ENCODE measurements at places on chromosomes 5 and 9.

DNA sequence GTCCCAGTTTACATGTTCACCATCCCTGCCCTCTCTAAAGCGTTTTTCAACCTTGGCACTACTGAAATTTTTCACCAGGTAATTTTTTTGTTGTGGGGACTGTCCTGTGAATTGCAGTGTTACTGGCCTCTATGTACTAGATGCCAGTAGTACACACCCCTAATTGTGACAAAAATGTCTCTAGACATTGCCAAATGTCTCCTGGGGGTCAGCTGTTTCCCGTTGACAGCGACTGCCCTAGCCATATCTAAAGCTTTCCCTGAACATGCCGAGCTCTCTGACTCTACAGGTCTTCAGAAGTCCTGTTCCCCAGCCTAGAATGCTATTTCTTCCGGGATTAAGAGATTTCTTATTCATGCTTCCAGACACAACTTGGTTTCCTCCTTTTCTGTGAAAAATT is 235.3 kb downstream of the ZSWIM6 start:
- DNase-seq: no peak

- no peak for DNase-seq
Measured at GRCh38 chr5:100550531-100551051, 15.4 kb downstream of the FAM174A start.

- no peak for DNase-seq
Measured at GRCh38 chr9:34065541-34065940, 16.9 kb upstream of the UBAP2 start.

- DNase-seq: no peak
Measured at GRCh38 chr5:143860211-143860610, 48.2 kb downstream of the HMHB1 start.

DNA sequence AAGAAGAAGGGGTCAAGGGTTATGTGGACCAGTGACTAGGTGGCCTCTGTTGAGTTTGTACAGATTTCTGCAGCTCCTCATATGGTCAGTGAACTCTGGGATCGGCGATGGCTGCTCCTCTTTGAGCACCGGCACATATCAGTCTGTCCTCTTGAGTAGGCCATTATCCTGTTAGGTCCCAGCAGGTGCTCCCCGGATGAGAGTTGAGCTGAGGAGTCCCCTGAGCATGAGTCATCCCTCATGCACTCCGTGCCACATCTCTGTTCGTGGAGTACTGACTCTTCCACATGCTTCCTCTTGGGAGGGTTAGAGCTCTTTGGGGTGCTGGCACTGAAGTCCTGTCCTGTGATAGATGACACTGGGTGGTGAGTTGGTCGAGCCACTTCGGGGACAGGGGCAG is 143.7 kb downstream of the PTTG1 start:
- no peak for DNase-seq

DNA sequence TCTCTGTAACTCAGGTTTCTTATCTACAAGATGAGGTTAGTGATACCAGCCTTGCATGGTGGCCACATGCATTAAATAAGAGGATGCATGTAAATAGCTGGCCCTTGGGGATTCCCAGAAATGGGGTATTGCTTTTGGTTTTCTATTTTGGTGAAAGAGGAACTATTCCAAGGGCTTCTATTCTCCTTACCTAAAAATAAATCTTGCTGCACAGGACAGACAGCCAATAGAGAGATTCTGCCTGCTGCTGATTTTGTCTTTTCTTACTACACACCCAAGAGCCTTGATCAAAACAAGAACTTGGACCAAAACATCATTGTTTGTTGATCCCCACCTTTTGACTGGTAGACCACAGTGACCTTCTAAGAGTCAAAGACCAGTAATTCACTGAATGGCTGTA is 161.8 kb downstream of the PJA2 start:
- no peak for DNase-seq

GRCh38 chr9:132268725-132269352 is 85.9 kb downstream of the SETX start:
- peak; percentile 71 for DNase-seq

- no peak for DNase-seq
Measured at GRCh38 chr5:133200256-133200655, 148.4 kb downstream of the HSPA4 start.

- DNase-seq: no peak
Measured at GRCh38 chr5:67887748-67888161, 327.8 kb upstream of the PIK3R1 start.

- DNase-seq: no peak
Measured at GRCh38 chr5:166430491-166431319, 1860.7 kb upstream of the WWC1 start.

DNA sequence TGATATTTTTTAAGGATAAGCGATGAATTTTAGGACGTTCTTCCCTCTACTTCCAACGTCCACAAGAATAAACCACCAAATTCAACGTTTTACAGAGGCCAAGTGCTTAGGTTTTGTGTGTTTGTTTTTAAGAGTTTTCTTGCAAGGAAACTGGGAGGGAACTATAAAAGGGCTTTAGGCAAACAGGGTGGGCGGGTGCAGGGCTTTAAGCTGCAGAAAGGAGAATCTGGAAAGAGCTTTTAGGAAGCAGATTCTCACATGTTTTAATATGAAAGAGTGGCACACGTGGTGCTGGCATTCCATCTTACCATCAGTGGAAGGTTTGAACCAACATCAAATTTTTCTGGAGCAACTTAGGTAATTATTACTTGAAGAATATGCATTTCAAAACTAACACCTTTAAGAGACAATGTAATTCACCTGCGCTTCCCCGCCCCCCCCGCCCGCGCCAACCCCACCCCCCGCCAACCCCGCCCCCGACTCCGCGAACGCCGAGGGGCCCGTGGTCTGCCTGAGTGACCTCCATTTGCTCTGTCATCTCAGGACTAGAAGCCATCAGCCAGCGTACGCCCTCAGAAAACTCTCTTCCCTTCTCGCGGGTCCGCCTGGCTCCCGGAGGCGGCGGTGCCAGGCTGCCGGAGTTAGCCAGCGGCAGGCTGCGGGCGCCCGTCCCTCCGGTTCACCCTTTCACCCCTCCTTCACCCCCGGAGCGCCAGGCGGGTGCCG is 911 bp upstream of the PIK3R1 start:
- no peak for DNase-seq

- DNase-seq: no peak
Measured at GRCh38 chr5:13081116-13081515, 863.4 kb downstream of the DNAH5 start.

- DNase-seq: no peak
Measured at GRCh38 chr9:90960941-90961340, 159.3 kb downstream of the SYK start.

DNA sequence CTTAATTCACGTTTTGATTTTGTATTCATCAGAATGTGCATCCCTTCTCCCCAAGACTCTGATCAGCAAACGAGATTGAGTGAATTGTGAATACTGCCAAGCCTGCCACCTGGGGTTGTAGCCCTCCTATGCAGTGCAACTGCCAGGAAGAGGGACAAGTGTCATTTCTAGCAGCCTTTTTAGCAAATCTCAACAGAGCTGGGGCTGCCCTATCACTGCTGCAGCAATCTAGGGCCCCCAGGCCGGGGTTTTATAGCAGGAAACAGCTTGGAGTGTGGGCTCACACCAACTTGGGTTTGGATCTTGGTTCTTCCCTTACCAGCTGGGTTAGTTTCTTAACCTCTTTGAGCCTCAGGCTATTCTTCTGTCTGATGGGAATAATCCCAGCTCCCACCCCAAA is 4.0 kb downstream of the CSF1R start:
- DNase-seq: no peak

DNA sequence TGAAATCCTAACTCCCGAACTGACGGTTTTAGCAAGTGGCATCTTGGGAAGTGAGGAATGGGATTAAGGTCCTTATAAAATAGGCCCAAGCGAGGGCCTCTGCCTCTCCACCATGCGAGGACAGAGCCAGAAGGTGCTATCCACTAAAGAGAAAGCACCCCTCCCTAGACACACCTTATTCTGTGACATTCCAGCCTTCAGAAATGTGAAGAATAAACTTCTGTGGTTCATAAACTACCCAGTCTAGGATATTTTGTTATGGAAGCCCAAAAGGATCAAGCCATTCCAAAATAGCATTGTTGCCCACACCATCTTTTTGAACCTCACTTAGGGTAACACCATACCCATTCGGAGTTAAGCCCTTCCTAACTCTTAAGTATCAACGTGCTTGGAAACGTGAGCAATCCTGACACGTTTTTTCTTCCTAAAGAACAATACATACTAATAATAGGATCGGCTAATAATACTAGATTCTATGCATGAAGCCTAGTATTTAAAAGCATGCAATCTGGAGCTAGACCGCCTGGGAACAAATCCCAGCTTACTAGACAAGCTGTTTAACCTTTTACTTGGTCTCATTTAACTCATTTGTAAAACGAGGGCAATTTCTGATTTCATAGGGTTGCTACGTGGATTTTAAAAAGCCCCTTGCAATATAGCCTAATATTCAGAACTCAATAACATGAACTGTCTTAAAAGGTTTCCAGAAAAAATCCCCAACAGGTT is 1.1 kb upstream of the SMC2 start:
- no peak for DNase-seq

DNA sequence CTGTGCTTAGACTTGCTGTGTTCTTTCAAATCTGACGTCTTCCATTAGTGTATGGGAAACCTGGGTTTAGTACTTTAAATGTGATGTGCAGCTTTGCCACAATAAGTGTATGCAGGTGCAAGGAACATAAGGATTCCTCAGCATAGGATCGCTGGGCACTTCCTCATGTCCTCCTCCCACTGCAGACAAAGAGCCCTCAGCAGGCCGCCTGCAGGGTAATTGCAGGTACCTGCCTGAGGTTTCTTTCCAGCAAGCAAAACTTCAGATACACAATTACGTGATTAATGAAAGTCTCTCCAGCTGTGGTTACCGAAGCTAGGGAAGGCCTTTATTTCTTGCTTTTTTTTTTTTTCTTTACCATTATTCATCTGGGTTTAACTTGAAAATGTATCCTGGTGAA is 233.1 kb downstream of the RFK start:
- no peak for DNase-seq

GRCh38 chr5:176529116-176529740 is 8.0 kb downstream of the RNF44 start:
- DNase-seq: no peak

DNA sequence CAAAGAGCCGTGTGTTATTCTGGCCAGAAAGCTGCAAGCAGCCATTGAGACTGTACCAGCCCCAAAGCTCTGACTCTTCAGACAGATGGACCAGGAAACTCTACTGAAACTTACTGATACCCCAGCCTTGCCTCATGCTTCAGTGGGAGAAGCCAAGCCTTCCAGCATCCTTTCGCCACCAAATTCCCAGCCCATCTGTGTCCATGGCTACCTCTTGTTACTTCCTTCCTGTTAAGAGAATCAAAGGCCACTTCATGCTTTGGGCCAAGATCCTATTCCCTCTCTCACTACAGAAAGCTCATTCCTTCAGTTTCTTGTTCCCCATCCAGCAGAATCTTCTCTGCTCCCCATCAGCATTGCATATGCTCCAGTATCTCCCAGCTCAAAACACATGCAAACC is 46.9 kb upstream of the FREM1 start:
- no peak for DNase-seq

DNA sequence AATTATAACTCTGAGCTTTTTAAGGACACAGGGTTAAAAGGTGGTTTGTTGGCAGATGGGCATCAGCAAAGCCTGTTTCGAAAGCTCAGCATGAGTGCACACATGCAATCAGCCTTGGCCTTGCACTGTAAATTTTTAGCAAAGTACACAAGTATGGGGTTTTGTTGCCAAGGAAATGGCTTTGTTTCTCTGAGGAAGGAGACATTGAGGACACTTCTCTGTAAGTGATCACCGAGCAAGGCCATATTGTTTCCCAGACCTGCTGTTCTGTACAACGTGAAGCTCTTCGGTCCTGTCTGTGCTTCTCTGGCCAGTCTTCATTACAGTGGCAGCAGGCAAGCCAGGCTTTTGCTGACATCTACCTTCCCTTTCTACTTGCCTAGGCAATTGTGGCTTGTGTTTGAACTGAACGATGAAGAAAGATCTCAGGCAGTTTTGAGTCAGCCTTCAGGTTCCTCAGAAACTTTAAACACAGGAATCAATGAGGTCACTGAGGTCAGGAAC is 27.9 kb upstream of the GLRX start:
- no peak for DNase-seq

DNA sequence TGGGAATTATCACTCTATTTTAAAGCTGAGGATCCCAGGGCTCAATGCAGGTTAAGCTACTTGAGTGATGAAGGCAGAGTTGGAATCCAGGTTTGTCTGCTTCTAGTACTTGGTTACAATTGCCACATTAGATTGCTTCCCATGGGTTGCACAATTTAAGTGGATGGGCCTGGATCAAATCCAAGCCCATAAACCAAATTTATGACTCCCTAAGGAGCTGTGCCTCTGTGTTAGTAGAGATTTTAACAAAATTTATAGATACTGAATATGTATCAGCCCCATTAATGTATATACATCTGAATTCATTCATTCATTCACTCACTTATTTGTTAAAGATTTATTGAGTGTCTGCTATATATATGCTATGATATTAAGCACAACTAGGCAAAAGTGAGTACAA is 332.3 kb upstream of the KLF9 start:
- no peak for DNase-seq

- no peak for DNase-seq
Measured at GRCh38 chr5:68387074-68387796, 171.7 kb downstream of the PIK3R1 start.

DNA sequence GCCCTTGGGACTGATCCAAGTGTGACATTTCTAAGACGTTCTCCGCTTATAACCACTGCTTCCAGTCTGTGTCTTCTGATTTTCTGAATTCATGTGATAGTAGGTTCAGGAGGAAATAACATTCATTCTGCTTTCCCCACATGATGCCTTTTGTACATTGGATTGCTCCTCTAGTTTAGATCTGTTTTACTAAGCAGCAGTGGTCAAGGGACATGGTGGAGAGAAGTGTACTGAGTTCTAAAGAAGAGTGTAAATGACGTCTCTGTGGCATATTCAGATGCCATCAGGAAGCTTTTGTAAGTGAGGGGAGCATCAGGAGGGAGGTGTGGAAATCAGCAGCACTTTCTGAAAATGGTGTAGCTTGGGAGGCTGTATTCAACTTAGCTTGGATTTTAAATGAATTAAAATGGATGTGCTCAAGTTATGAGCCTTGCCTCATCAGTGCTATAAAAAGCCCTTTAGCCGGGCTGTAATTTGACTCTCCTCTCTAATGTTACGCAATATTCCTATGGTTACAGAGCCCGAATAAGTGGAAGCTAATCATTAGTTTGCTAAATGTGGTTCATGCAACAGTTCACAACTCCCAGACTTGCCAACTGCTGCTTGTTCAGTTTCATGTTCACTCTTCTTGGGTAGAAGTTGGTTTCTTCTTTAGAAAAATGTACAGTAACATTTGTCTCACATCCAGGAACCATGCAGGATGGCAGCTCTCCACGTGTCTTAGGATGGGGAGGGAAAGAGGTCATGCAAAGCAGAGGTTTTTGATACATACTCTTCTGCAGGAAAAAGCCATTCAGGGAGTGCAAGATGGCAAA is 281.3 kb downstream of the ARHGAP26 start:
- DNase-seq: no peak

GRCh38 chr5:53924392-53924791 is 364.0 kb downstream of the NDUFS4 start:
- no peak for DNase-seq

Measured in stimulated activated CD4-positive, alpha-beta T cell treated with anti-CD3 and anti-CD28 coated beads, Interleukin-4, amount 100 ng/mL, for 48 hours (primary cell).